ENCODE measurements at places on chromosomes 12 and 14.

GRCh38 chr12:101947316-101947715 is 69.9 kb downstream of the DRAM1 start:
- DNase-seq, result no peak

DNA sequence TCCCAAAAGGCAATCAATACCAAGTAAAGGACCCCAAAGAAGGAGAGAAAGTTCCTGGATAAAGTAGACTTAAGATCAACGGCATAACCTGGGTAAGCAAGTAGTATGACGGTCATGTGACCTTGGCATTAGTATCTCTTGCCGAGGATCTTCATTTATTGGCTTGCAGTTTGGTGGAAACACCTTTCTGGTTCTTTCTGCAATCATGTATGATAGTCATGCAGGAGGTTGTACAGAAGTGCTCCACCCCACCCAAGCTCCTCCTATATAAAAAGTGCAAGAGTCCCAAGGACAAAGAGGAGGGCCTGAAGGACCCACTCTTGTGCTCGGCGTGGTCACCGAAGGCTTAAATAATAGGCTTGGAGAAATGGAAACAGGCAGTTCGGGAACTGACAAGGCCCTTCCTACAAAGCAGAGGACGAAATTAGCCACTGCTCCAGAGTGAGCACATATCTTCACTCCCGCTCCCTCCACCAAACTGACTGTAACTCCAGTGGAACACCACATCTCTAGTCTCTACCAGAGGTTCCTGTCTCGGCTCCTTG is 750 bp downstream of the CS start:
- DNase-seq, result no peak

DNA sequence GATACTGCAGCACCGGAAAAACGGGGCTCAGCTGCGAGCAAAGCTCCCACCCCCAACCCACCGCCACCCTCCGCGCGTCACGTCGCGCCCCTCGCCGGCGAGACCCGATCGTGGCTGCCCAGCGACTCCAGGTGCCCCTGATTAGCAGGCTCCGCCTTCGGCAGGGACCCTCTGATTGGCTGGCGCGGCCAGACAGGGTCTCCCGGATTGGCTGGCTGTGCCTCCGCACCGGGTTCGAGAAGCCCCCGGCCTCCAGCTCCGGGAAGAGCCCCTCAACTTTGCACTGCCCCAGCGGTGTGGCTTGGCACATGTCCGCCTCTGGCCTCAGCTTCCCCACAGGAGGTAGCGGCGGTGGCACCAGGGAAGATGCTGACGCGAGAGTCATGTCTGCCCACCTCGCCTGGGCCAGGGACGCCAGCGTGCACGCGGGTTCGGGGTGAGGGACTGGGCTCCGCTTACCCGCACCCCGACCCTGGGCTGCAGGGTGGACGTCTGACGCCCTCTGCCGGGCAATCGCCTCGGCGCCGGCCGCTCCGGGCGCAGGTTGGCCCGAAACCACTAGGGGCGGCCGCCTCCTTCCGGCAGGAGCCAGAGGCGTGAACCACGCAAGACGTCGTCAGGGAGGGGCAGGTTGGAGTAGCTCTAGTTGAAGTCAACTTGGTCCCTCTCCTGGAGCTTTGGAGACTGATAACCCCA is 498 bp upstream of the RHOF start:
- peak; percentile 80 for DNase-seq

DNA sequence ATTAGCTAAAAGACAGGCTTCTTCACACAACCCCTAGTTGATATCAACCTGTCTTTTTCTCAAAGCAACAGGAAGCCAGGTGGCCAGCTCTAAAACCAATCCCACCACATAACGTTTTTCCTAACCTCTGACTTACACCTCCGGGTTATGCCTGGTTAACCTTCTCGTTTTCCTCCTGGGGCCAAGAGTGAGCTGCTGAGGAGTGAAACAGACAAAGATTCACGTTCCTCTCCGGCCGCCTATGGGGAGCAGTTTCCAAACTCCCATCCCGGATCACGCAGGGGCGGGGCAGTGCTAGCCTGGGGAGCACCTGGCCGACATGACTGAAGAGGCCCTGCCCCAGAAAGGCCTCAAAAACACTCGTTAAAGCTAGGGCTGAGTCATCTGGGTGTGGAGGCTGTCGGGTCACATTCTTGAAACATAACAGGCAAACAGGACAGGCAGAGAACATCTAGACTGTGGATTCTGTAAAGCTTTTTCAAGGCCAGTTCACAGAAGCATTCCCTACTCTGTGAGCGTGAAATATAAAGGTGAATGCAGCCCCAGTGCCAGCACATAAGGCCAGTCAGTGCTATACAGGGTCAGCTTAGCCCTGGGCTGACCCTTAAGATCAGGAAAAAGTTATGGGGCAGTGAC is 25.9 kb upstream of the LGALS3 start:
- no peak for DNase-seq

DNA sequence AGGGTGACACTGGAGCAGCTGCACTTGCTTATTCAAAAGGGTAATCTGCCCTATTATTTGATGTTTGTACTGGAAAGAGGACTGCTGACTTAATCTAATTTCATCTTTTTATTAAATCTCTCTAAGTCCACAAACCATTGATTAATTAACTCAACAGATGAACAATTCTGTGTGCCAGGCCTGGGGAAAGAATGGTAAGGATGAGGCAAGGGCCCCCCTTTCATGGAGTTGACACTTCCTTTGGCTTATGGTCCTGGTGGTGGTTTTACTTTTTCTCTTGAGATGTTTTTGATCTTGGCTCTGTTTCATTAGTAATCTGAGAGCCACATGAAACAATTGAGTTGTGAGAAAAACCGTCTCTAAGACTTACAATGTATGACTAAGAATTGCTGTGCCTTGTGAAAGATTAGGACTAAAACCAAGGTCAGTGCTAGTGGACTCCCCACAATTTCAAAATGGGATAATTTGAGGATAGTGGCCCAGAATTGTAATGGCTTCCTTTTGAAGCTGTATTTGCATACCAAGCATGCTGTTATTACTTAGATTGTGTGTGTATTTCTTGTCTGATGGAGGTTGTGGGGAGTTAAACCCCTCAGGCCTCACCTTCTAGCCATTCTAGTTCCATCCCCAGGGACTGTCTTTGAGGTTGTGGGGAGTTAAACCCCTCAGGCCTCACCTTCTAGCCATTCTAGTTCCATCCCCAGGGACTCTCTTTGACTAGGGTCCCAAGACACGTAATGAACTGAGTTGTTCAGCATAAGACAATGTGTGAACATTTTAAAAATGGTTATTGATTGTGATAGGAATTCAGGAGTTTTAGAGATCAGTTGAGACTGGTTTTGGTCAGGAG is 52.5 kb upstream of the EVL start:
- DNase-seq, result no peak

DNA sequence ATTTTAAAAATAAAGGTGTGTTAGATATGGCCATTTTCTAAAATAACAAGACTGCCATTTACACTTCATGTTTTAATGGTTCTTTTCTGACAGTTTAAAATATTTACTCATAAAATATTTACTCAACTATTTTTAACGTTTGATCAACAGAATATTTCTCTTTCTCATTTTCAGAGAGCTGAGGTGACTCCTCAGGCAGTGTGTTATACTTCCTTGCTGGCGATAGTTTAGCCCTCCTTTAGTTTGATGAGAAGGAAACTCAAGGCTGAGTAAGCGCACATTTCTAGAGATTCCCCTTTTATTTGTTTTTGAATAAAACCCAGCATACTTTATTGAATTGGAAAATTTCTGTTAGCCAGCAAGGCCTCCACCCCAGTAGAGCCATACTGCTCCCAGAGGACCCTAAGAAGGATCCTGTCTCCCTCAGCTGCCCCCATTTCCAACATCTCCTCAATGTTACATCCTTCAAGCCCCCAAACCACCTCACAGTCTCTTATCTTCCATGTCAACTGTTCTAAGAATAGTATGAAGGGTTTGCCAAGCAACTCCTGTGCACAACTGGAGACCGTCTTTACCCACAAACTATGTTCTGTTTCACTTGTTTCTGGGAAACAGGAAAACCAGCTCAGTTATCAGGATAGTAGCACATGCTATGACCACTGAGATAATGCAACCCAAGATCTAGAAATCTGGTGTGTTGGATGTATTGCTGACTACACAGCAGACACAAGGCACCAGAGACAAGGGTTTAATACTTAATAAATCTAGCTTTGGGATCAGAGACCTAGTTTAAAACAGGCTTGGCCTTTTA is 129.5 kb downstream of the STXBP6 start:
- no peak for DNase-seq

DNA sequence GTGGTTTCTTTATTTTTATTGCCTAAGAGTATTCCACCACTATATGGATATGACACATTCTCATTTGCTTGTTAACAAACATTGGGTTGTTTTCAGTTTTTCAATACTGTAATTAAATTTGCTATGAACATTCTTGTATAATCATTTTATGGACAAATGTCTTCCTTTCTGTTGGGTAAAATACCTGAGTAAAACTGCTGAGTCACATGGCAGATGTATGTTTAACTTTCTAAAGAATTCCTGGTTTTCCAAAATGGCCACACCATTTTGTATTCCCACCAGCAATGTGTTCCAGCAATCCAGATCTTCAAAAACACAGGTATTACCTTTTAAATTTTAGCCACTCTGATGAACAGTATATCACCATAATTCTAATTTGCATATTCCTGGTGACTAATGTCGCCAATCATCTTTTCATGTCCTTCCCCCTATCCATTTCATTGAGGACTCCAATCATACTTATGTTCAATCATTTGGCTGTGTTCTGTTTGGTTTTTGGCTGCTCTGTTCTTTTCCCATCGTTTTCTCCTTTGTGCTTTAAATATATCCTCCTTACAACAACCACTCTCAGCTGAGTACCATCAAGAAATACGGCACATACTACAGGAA is 36.0 kb downstream of the CDK17 start:
- no peak for DNase-seq

DNA sequence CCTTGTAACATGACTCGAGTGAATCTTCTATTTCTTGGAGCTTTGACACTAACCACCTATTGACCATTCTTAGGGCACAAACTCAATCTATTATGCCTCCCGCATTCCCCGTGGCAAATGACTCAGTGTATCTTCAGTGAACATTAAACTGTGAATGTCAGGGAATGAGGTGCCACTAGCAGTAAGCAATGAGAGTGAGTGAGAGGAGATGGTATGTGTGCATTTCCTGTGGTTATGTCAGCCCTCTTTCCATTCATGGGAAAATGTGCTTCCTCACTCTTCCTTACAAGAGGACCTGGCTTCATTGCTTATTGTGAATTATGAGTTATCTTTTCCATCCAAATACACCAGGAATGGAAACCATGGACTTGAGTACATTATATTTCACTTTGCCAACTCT is 229.2 kb downstream of the EMP1 start:
- DNase-seq, result no peak

- DNase-seq, result no peak
Observed at GRCh38 chr12:19588951-19589350, 149.7 kb downstream of the AEBP2 start.

DNA sequence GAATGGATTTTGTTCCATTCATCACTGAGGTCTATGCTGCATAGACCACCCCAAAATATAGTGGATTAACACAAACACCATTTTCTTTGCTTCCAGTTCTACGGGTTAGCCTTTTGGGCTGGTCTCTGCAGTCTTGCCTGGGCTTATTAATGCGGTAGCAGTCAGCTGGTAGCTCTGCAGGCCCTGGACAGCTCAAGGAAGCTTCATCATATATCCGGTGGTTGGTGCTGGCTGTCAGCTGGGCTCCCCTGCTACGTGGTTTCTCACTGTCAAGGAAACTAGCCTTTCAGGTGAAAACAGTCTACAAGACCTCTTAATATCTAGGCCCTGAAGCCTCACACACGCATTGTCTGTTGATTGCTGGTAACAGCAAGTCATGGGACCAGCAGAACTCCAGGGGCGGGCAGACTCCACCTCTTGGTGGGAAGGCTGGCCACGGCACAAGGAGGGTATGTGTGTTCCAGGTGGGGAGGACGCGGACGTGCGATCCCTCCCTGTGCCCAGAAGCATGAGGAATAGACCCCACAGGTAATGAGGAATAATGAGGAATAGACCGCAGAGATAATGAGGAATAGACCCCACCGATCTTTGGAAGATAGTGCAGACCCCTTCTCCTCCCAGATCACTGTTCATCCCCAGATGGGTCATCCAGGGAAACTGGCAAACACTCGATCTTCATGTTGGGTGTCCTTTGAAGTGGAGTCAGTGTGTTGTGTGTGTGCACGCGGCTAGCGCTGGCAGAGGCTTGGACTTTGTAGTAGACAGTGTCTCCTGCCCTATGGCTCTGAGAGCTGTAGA is 13.3 kb downstream of the TSPAN9 start:
- DNase-seq, result no peak

- DNase-seq, result no peak
Observed at GRCh38 chr12:91636721-91637120, 454.1 kb upstream of the DCN start.

DNA sequence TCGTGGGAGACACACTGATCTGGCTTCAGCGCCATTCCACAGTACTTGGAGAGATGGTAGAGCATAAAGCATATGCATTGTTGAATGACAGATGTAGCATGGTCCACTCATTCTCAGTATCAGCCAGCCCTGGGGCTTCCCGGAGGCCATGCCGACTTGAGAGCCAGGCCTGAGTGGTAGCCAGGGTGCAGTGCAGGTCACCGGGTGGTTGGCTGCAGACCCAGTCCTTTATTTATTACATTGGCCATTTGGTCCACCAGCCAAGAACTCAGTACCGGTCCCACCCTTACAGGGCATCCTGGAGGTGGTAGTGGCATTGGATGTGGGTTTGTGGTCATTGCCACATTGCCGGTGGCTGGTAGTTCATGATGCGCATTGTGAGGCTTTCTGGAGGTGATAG is 121.6 kb upstream of the RTL1 start:
- DNase-seq, result no peak

GRCh38 chr14:60064491-60065072 is 27.1 kb upstream of the PCNX4 start:
- no peak for DNase-seq

DNA sequence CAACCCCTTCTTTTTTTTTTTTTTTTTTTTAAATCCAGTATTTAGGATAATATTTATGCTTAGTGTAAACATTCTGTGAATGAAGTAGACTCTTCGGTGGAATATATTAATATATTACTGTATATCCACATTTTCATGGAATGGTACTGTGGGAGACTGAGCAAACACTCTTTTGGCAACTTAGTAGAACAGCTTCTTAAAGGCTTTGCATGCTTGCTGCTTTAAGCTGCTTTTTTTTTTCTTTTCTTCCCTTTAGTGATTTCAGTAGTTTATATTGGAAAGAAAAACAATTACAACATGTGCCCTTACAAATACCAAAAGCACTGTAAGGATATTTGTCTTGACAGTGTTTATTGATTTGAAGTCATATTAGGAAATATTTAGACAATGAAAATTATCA is 78.9 kb downstream of the AEBP2 start:
- DNase-seq, result no peak

All from bone marrow (tissue), 2 donors.